ENCODE measurements at places on chromosomes 2 and 18.

- H3K27ac ChIP-seq = no peak overlapping the region
- no peaks in the 10 kb centered on the region for H3K4me1 ChIP-seq
- H3K36me3 ChIP-seq = no peaks in the 10 kb centered on the region
- no peaks in the 10 kb centered on the region for H3K27me3 ChIP-seq
- no peak for DNase-seq
These were observed 15.5 kb downstream of the MROH2A start for GRCh38 chr2:233793465-233794127.

- no peak overlapping the region for H3K27ac ChIP-seq
- H3K36me3 ChIP-seq = no peaks in the 10 kb centered on the region
- no peaks in the 10 kb centered on the region for H3K27me3 ChIP-seq
- no peak for DNase-seq
- H3K4me3 ChIP-seq = no peak overlapping the region
- H3K4me1 ChIP-seq = no peaks in the 10 kb centered on the region
These were observed 1162.8 kb upstream of the TMEFF2 start for GRCh38 chr2:193357508-193357907.

GRCh38 chr2:149902081-149902480 lies 314.5 kb upstream of the MMADHC start:
- H3K27me3 ChIP-seq = no peaks in the 10 kb centered on the region
- DNase-seq = no peak
- H3K36me3 ChIP-seq = no peaks in the 10 kb centered on the region
- H3K27ac ChIP-seq = no peak overlapping the region

DNA sequence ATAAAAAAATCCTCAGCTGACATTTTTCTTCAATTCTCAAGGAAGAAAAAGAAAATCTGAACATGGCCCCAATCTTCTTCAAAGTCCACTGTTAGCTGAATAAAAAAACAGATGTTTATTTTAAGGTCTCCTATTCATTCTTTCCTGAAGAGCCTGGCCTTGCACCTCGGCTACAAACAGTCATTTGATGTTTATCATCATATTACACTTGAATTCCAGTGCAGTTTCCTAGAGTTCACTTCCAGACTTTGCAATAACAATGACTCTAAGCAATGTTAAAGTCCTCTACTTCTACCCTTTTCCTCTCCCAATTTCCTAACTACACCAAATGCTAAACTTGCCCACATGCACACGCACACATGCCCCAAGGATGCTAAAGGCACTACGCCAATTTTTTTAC lies 70.1 kb downstream of the NOL10 start:
- H3K4me3 ChIP-seq = no peak overlapping the region
- no peaks in the 10 kb centered on the region for H3K27me3 ChIP-seq
- no peak for DNase-seq
- H3K4me1 ChIP-seq = no peaks in the 10 kb centered on the region
- H3K36me3 ChIP-seq = peaks cover 3% of the 10 kb centered on the region

DNA sequence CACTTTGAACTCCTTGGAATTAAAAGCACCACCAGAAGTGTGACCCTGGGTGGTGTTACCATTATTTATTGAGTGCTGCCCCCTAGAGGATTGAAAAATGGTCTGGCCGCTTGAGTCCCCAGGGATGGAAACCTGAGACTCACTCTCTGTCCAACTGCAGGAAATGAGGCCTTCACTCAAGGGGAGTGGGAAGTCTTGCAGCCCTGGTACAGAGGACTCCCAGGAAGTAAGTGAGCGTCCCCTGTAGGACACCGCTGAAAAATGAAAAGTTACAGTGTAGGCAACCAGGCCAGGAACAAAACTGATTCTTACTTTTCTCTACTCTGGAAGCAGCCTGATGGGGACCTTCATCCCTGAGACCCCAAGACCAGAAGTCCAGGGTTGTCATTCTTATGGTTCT lies 2.2 kb upstream of the NRP2 start:
- peaks cover 2% of the 10 kb centered on the region for H3K27me3 ChIP-seq
- H3K27ac ChIP-seq = no peak overlapping the region
- no peak overlapping the region for H3K4me3 ChIP-seq
- DNase-seq = no peak
- peaks cover 19% of the 10 kb centered on the region for H3K4me1 ChIP-seq
- H3K36me3 ChIP-seq = no peaks in the 10 kb centered on the region

DNA sequence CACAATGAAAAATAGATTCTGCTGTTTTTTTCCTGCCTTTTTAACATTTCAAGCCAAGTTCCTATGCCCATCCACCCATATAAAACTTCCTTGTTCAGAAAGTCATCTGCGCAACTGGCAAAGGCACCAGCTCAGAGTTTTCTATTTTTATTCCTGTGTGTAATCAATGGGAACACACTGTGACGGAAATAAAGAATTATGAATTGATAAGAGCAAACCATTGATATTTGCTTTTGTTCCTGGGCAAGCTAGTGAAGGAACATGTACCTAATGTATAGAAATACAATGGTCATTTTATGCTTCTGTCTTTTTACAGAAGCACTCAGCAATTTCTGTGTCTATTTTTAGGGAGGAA lies 30.8 kb upstream of the AAK1 start:
- H3K27me3 ChIP-seq = no peaks in the 10 kb centered on the region
- DNase-seq = no peak
- H3K4me1 ChIP-seq = peaks cover 9% of the 10 kb centered on the region
- no peak overlapping the region for H3K4me3 ChIP-seq
- H3K36me3 ChIP-seq = no peaks in the 10 kb centered on the region

DNA sequence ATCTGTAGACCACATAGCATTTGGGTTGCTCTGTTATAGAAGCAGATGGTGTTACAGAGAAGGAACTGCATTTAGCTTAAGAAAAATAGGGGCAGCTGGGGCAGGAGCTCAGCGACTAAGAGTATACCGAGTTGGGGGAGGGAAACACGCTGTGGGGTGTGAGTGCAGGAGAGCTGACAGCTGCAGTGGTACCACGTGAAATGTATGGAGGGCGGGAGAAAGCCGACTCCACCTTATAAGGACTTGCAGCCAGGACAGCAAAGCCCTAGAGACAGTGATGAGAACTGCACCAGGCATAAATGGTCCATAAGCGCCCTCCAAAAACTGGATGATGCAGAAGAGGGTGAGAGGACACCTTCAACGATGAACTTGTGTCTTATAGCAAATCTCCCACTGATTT lies 237.6 kb downstream of the PRKCE start:
- no peak overlapping the region for H3K27ac ChIP-seq
- no peak overlapping the region for H3K4me3 ChIP-seq
- no peaks in the 10 kb centered on the region for H3K36me3 ChIP-seq
- H3K4me1 ChIP-seq = peaks cover 11% of the 10 kb centered on the region

GRCh38 chr2:148207111-148207510 lies 186.2 kb downstream of the MBD5 start:
- no peak overlapping the region for H3K27ac ChIP-seq
- no peaks in the 10 kb centered on the region for H3K4me1 ChIP-seq
- no peak overlapping the region for H3K4me3 ChIP-seq
- H3K36me3 ChIP-seq = no peaks in the 10 kb centered on the region
- no peak for DNase-seq
- H3K27me3 ChIP-seq = no peaks in the 10 kb centered on the region

DNA sequence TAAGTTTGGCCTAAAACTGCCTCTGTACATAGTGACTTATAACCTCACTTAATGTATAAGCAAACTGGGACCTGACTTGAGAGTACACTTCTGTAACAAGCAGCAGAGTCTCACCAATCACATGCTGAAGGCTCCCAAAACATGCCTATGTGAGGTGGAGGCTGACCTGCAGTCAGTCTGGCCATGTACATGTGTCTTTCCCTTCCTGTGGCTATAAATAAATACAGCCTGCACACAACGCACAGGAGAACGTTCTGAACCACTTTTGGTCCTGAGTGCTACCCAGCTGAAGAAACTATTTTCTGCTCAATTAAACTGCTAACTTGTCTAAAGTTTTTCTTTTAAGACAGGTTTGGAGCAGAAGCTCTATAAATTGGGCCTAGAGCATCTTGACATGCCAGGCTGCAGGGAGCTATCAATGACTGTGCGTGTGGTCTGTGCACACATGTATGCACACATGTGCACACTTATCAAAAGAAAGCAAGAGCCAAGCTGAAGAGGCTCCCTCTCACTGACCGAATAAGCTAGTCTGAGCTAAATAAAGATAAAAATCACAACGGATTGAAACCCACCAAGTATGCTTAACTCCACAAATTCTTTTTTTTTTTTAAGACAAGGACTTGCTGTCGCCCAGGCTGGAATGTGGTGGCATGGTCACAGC lies 15.0 kb downstream of the RNASEH1 start:
- no peak for DNase-seq
- no peaks in the 10 kb centered on the region for H3K27me3 ChIP-seq
- H3K4me1 ChIP-seq = peaks cover 23% of the 10 kb centered on the region
- peaks cover 31% of the 10 kb centered on the region for H3K36me3 ChIP-seq
- no peak overlapping the region for H3K4me3 ChIP-seq
- H3K27ac ChIP-seq = no peak overlapping the region

GRCh38 chr18:52395146-52395852 lies 55.3 kb downstream of the DCC start:
- no peak overlapping the region for H3K27ac ChIP-seq
- H3K4me3 ChIP-seq = no peak overlapping the region
- no peaks in the 10 kb centered on the region for H3K4me1 ChIP-seq

DNA sequence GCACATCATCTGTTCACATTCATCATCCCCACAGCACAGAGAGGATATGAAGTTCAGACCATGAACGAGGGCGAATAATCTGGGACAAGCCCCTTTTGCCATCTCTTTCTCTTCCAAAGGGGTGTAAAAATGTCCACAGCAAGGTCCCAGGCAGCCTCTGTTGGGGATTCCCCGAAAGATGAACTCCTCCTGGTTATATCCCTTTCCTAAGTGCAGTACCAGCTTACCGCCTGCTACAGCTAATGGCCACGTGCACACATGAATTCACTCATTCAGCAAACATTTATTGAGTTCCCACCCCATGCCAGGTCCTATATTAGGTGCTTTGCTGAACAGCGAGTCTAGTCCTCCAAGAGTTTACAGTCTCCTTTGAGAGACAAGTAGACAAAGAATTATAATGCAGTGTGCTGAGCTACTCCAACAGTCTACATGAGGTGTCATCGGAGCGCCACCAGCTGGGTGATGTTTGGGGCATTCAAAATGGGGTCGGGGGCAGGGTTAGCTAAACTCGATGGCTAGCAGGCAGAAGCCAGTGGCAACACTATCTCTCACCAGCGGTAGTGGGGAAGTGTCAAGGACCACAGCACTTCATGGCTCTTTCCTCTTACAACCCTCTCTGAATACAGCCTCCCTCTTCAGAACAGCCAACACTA lies 228.9 kb downstream of the TMEM163 start:
- H3K4me3 ChIP-seq = no peak overlapping the region
- no peaks in the 10 kb centered on the region for H3K27me3 ChIP-seq
- no peaks in the 10 kb centered on the region for H3K36me3 ChIP-seq
- no peak for DNase-seq
- H3K4me1 ChIP-seq = no peaks in the 10 kb centered on the region
- no peak overlapping the region for H3K27ac ChIP-seq

DNA sequence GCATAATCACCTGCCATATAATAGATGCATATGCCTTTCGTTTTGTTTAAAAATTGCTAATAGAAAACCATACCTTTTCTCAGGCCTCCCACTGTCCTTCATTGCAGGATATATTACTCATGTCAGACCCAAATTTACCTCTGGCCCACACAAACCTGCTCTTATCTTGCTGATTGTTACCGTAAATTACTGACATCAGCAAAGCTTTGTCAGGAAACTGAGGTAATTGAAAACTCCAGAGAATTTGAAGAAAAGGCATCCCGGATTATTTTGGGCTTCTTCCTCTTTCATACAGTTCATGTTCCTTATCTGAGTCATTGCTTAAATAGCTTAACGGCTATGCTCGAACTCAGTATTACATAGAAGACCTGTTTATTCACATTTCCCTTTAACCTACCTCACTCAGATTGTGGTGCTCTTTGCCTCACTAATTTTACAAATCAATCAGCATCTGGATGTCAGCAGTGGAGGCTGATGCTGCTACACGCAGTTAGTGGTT lies 145.7 kb downstream of the ZEB2 start:
- H3K27me3 ChIP-seq = no peaks in the 10 kb centered on the region
- H3K36me3 ChIP-seq = no peaks in the 10 kb centered on the region
- H3K27ac ChIP-seq = peak overlapping the region; percentile 15
- peaks cover 3% of the 10 kb centered on the region for H3K4me1 ChIP-seq

- no peaks in the 10 kb centered on the region for H3K4me1 ChIP-seq
- no peak for DNase-seq
- no peaks in the 10 kb centered on the region for H3K36me3 ChIP-seq
- H3K27ac ChIP-seq = no peak overlapping the region
These were observed 164.5 kb downstream of the SLC39A10 start for GRCh38 chr2:195821566-195821932.

DNA sequence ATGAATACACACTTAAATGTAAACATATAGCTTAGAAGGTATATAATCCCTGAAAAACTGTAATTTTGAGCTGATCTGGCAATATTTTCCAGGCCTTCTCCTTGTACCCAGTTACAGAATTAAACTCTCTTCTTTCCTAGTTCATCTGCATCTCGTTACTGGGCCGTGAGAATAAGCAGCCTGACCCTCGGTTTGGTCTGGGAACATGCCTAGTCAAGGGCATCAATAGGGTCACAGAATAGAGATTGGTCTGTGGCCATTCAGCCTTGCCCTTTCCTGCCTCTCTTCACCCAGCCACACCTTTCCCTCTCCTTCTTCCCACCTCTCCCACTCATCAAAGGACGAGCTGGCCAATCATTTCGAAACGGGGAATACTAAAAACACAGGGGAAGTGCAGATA lies 27.3 kb downstream of the SULT1C2 start:
- H3K27me3 ChIP-seq = no peaks in the 10 kb centered on the region
- H3K27ac ChIP-seq = no peak overlapping the region
- H3K36me3 ChIP-seq = no peaks in the 10 kb centered on the region
- H3K4me1 ChIP-seq = no peaks in the 10 kb centered on the region
- H3K4me3 ChIP-seq = no peak overlapping the region
- DNase-seq = no peak

DNA sequence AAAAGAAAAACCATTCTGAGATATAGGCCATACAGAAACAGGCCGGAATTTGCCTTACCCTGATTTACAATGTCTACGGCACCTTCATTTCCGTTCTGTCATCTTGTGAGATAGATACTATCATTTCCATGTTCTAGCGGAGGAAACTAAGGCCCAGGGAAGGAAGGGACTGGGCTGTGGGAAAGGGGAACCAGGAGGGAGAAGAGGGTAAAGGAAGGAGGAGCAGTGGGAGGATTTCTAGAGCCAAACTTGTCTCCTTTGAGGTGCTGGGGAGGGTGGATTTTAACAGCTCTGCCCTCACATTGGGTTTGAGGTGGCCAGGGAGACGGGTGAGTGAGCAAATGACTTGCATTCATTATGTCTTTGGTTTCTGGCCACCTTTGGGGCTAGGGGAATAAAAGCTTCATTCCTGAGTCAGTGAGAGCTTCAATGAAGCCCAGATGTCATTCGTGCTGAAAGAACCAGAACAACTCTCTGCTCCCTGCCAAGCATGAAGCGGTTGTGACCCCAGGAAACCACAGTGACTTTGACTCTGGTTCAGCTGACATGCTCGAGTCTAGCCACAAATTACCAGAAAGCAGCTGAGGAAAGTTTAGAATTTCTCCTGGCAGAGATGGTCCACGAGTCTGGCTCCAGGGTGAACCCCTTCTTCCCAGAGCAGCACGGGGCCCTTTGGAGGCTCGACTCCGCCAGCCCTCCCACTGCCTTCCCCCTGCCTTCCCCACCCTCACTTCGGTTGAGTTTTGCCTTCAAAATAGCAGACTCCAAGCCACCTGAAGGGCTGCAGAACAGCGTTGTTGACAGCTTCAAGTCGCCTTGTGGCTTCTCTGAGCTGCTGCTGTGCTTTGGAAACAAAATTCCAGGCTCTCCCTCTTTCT lies 3.8 kb downstream of the ACTG2 start:
- no peak for DNase-seq
- H3K27ac ChIP-seq = no peak overlapping the region
- H3K4me3 ChIP-seq = no peak overlapping the region
- no peaks in the 10 kb centered on the region for H3K27me3 ChIP-seq
- H3K4me1 ChIP-seq = no peaks in the 10 kb centered on the region

- peaks cover 3% of the 10 kb centered on the region for H3K27me3 ChIP-seq
- no peak overlapping the region for H3K4me3 ChIP-seq
- H3K36me3 ChIP-seq = no peaks in the 10 kb centered on the region
- no peak for DNase-seq
These were observed 2.2 kb downstream of the IMPACT start for GRCh38 chr18:24428709-24429108.
